ENCODE measurements at places on chromosomes 5 and 9. TPM values are rescaled to one million over a fixed set of nuclear protein-coding genes. Genes with fewer than 3 reads are reported as not detected.

DNA sequence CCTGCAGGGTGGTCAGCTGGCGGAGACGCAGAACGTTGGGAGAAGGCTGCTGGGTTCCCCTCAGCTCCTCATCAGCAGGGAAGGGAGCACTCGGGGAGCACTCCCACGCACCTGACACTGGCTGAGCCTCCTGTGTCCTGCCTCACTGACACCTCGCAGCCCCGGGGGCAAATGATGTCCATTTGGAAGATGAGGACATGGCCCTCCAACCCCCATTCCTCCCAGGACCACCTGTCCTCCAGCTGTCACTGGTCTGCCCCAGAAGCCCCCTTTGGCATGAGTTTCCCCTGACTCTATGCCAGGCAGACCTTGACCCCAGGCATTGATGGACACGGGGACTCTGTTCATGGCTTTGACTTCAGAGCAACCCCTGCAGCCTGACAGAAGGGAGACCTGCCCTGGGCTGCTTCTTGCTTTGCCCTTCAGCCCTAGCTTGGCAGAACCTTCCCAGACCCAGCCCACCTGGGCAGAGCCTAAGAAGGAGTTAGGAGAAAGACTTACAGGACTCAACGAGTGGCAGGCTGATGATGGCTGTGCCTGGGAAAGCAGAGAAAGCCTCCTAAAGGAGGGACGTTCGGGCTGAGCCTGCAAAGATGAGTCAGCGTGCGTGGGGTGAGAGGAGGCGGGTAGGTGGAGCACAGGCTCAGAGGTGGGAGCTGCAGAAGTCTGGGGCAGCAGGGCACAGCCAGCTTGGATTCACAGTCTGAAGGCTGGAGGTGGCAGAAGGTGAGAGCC lies 90.6 kb downstream of the LMX1B start:
- DNase-seq: no peak

Gene CCL21
- not detected for total RNA-seq

DNA sequence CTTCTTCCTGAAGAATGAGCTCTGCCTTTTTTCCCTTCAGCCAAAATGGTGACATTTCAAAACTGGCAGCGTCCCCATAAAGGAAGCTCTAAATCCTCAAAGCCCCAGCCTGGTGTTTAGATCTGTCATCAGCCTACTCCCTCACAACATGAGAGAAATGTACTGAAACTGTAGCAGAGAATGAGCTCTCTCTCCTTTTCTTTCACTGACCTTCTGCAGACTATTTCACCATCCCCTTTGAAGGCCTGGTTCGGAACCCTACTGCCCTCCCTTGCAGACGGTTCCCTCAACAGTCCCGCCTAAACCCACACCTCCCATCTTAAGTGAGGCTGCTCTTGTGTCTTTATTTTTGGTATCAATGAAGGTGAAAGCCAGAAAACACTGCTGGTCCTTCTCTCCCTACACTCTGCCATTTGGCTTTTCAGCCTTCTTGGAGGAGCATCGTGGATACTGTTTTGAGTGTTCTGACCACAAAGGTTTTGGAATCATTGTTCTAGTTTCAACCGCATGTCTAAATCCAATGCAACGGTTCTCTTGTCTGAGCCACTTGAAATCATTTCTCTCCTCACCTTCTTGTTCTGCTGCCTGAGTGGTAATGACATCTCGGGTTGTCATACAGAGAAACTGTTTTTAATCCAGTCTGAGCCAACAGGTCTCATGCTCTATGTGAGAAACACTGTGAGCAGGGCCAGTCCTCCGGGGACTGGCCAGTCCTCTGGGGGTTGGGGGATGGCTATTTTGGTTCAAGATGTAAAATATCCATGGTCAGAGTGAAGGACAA lies 39.0 kb downstream of the ITK start:
- no peak for DNase-seq

GRCh38 chr9:95496687-95497086 lies 20.1 kb downstream of the PTCH1 start:
- DNase-seq: no peak

GRCh38 chr9:137265496-137266161 lies 10.5 kb downstream of the NELFB start:
- DNase-seq: no peak

GRCh38 chr9:11092974-11093373 lies 480.2 kb upstream of the PTPRD start:
- no peak for DNase-seq

Measured in CD8-positive, alpha-beta T cell (primary cell).